NB4 (cell line): ENCODE measurements at places on chromosomes 3 and 15.

GRCh38 chr15:72751751-72752455, 31.7 kb downstream of the ADPGK start:
- DNase-seq: peak; percentile 63

DNA sequence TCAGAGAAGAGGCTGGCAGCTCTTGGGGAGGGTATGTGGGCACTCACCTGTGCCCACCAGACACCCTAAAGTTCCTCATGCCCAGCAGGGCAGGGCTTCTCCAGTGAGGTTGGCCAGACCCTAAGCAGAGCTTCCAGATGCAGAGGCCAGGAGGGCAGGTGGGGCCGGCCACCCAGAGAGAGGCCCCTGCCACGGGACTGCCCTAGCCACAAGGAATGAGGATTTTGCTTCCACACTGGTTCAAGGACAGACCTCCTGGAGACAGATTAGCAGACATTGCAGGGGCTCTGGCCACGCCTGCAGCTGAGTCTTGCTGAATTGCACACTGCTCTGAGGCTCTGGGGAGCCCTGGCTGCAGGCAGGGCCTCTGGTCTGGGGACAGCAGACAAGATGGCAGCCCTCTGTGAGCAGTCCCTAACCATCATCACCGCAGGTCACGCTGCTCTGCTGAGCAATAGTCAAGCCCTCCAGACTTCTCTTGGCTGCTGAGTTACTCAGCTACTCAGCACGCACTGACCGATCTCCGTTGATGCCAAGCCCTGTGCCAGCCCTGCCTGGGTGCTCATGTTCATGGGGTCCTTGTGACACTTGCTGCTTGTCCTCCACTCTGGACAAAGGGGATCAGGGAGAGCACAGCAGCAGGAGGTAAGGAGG, 117.4 kb upstream of the ABHD17C start:
- no peak for DNase-seq

DNA sequence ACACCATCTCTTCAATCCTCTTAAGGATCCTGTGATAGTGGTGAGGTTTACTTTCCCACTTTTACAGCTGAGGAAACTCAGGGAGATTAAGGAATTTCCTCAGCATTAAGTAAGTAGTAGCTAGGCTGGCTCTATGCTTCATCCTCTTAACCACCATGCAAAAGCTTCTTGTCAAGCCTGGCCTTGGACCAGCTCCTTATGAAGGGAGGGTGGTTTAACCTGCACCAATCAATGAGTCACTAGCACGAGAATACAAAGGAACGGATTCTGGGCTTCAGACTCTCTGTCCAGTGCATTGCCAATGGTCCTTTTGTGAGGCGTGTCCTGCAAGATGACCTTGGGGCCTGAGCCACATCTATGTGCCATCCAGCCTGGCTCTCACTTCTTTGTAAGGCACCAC, 202.0 kb upstream of the CFAP20DC start:
- DNase-seq: no peak

DNA sequence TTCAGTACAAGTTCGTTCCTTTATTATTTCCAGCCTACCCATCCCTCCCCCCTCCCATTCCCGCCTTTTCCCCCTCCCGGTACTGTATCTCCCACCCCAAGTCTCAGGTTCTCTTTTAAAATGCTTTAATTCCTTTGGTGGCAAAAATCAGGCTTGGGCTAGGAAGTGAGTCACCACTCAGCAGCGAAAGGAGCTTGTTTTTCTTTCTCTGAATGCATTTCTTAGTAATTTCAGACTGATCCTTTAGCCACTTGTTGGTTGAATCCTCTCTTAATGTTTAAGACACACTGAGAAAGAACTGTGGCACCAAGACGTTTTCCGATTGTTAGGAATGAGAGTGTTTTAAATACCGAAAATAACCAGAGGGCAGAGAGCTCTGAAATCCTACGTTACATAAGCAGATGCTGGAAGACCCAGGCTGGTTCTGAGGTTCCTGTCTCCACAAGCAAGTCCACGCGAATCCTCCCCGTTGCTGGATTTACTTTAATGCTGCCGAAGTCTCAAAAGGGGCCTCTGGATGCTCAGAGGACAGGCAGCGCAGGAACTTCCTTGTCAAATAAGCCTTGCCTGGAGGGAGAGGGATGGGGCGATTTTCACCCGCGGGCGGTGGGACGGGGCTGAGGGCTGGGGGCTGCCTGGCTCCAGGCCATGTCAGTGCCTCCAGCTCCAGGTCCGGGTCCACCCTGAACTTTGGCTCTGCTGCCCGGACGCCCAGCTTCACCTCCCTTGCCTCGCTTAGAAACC, 854 bp upstream of the COL8A1 start:
- no peak for DNase-seq

GRCh38 chr15:76084256-76084655, 24.5 kb downstream of the TMEM266 start:
- DNase-seq: no peak

- DNase-seq: no peak
These were observed 18.0 kb upstream of the DUT start for GRCh38 chr15:48313216-48313615.

GRCh38 chr15:72770673-72771328, 12.8 kb downstream of the ADPGK start:
- DNase-seq: no peak

DNA sequence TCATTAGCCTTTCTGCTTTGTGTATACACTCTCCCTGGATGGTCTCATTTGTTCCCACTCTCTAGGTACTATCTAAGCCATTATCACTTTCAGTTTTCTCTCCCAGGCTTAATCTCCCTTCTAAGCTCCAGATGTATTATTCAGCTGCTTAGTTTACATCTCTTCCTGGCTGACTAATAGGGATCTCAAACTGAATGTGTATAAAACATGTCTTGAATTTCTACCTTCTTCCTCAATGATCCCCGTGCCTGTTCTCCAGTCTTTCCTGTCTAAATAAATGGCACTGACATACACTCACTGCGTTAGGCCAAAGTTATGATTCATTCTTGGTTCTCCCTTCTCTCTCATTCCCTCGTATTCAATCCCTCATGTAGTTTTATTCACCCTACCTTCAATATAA, 127.3 kb downstream of the NR2F2 start:
- no peak for DNase-seq

DNA sequence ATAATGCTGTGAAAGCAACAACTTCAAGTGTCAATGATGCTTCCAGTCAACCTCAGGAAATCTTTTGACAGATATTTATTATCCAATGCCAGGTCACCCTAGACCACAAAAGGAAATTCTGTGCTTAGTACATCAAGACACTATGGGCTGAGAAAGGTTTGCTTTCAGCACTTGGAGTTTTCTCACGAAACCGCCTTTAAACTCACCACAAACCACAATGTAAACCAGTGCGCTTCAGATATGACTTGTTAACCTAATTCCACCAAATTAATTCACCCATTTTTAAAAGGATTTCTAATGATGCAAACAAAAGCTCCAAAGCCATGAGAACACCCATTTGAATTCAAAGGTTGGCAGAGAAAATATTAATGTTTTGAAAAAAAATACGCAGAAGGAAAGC, 292.9 kb upstream of the NR2F2 start:
- peak; percentile 89 for DNase-seq
